Activated CD4-positive, alpha-beta T cell treated with anti-CD3 and anti-CD28 coated beads, Interleukin-2, amount 10 ng/mL, durations not matched to agents 7 days and 5 days (primary cell): ENCODE measurements at places on chromosomes 7 and 10. TPM values are rescaled to one million over a fixed set of nuclear protein-coding genes. Genes with fewer than 3 reads are reported as not detected.
A peak's percentile ranks its signal among the peaks of the same experiment; 100 is the strongest.

The ANKRD61 gene
- total RNA-seq = not detected

The ANKRD2 gene
- total RNA-seq = 0.37 TPM

The PDE6C gene
- not detected for total RNA-seq

The CADPS2 gene
- total RNA-seq = not detected

The HOXA9 gene
- not detected for total RNA-seq

The CYP3A7 gene
- not detected for total RNA-seq

The TAS2R4 gene
- 1.1 TPM for total RNA-seq

DNA sequence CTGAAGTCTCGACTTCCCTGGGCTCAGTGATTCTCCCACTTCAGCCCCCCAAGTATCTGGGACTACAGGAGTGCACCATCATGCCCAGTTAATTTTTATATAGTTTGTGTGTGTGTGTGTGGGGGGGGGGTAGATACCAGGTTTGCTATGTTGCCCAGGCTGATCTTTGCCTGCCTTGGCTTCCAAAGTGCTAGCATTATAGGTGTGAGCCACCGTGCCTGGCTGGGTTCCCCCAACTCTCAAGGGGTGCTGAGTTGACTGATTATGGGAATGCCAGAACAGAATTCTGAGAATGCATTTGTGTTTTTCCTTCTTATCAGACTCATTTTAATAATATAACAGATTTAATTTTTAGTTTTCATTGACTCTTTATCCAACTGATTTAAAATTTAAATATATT lies 19.5 kb downstream of the RPA3 start:
- no peak for DNase-seq

DNA sequence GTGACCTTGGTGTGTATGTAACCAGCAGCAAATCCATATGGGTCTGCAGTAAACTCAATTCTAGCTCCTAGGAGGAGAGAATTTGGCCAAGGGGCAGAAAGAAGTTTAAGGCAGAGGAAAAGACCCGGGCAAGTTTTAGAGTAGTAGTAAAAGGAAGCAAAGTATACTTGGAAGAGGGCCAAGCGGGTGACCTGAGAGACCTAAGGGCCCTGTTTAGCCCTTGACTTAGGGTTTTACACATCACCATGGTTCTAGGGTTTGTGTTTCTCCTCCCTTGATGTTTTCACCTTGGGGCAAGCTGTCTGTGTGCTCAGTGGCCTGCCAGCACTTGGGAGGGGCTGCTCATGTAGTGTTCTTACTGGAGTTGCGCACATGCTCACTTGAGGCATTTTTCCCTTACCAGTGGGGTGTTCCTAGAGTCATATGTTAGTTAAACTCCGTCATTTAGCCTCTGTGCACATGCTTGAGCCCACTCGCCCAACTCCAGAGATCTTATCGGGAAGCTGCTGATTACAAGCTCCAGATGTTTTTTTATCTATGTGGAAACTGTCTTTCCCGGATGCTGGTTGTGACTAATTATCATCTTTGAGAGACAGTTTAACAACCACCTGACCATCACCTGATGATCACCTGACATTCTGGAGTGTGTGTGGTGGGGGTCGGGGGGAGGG lies 137.6 kb upstream of the PRSS1 start:
- DNase-seq = no peak

- DNase-seq = no peak
Measured at GRCh38 chr7:132065193-132065988, 509.0 kb upstream of the PODXL start.

- DNase-seq = no peak
Measured at GRCh38 chr7:28990200-28990960, 32.2 kb upstream of the TRIL start.

- DNase-seq = no peak
Measured at GRCh38 chr10:72027498-72027897, 60.9 kb downstream of the SPOCK2 start.

DNA sequence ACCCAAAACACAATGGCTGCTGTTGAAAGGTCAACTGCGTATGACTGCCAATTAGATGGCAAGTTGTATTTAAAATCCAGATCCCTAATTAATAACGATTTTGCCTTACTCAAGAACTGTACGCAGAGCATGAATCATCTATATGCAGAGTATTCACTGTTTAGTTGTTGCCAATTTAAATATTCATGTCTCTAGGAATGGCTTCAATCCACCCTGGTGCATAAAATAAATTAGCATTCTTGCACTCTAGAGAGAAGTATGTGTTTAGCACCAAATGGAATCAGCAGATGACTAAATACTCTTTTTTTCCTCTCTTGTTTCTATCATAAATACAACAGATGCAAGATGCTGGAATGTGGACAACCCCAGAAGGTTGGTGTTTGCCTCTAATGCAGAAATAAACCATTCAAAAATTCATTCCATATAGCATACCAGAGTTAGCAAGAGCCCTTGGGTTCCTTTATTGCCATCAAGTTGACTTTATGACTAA lies 320.3 kb downstream of the LRRTM3 start:
- no peak for DNase-seq

- DNase-seq = no peak
Measured at GRCh38 chr10:13673156-13673555, 86.4 kb downstream of the PRPF18 start.

GRCh38 chr10:84194424-84195043 lies at the start of gene CDHR1:
CDHR1 (plus strand) TSS chr10:84194537; CDS start chr10:84194761, 224 bp downstream.
- DNase-seq = peak; percentile 36

GRCh38 chr10:67520924-67521520 lies 175.0 kb downstream of the CTNNA3 start:
- peak; percentile 51 for DNase-seq

DNA sequence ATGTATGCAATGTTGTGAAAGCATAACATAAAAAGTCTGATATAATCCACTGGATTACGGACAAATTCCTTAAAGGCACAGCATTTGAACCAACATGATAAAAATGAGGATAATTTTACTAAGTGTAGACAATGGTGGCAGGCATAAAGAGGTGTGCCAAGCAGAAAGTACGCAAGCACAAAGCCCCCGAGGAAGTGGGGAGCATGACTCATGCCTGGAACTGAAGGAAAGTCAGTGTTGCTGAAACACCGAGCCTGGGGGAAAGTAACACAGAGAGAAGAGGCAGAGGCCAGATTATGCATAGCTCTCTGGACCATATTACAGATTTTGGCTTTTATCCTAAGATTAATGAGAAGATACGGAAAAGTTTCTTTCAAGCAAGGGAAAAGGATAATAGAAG lies 490.0 kb upstream of the PHF14 start:
- DNase-seq = no peak

DNA sequence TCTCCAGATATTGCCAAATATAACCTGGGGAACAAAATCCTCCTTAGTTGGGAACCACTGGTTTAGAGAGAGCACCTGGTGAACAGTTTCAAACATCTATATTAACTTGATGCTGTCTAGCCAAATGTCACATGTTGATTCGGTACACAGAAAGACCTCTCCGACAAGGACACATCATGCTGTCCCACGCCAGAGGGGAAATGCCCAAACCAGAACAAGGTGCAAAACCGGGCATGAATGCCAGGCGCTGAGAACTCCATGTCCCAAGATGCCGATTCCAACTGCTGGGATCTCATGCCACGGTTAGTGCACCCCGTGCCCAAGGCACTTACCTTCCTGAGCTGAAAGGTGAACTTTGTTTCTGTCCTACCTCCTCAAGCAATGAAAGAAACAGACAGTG lies 100.8 kb downstream of the SFMBT2 start:
- no peak for DNase-seq

GRCh38 chr10:86177537-86178155 lies 188.9 kb downstream of the GRID1 start:
- no peak for DNase-seq

- no peak for DNase-seq
Measured at GRCh38 chr7:39534599-39534998, 31.6 kb upstream of the YAE1 start.

DNA sequence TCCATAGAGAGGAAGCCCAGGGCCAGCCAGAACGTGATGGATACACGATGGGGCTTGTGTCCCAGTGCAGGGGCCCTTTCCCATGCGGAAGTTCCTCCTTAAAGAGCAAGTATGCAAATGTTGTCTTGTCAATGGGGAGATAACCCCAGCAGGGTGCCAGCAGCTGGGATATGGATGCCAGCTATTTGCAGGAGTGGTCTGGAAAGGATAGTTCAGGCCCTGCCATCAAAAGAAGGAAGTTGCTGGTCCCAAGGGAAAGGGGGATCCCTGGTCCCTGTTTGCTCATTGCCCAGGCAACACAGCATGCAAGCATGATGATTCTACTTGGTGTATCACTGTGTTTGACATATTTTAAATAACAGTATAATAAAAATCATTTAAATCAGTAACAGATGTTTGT lies 73.1 kb upstream of the HECW1 start:
- no peak for DNase-seq

- DNase-seq = no peak
Measured at GRCh38 chr7:97004247-97005182, 838 bp upstream of the DLX6 start.

- no peak for DNase-seq
Measured at GRCh38 chr7:8549046-8549445, 115.6 kb downstream of the NXPH1 start.

GRCh38 chr7:17185690-17186070 lies 112.8 kb upstream of the AHR start:
- DNase-seq = no peak

GRCh38 chr7:77276120-77276519 lies 76.5 kb upstream of the FGL2 start:
- no peak for DNase-seq
